ENCODE measurements at places on chromosomes 1 and 21. TPM values are rescaled to one million over a fixed set of nuclear protein-coding genes. Genes with fewer than 3 reads are reported as not detected.

C1orf210 gene
- total RNA-seq = not detected

UMODL1 gene
- not detected for total RNA-seq

GSTM2 gene
- 32.9 TPM for total RNA-seq

LMX1A gene
- total RNA-seq = 1.6 TPM

HSD3B2 gene
- not detected for total RNA-seq

CELA2B gene
- total RNA-seq = 1.6 TPM

AIM2 gene
- total RNA-seq = 0.52 TPM

DIRAS3 gene
- 1.6 TPM for total RNA-seq

CLDN17 gene
- total RNA-seq = not detected

ATP1A4 gene
- under 0.01 TPM for total RNA-seq

MYOG gene
- 247 TPM for total RNA-seq

CELA2A gene
- total RNA-seq = not detected

FAM163A gene
- under 0.01 TPM for total RNA-seq

TTLL10 gene
- not detected for total RNA-seq

IL24 gene
- not detected for total RNA-seq

C1QTNF12 gene
- total RNA-seq = 1.0 TPM

PADI1 gene
- not detected for total RNA-seq

FALEC gene
- not detected for total RNA-seq

ACKR1 gene
- 4.7 TPM for total RNA-seq

PRMT6 gene
- 16.2 TPM for total RNA-seq

LHX8 gene
- total RNA-seq = not detected

PTPN22 gene
- 1.0 TPM for total RNA-seq

SPATA21 gene
- total RNA-seq = not detected

REN gene
- not detected for total RNA-seq

CNTN2 gene
- 2.6 TPM for total RNA-seq

TLCD4 gene
- 17.7 TPM for total RNA-seq

NTRK1 gene
- total RNA-seq = 0.52 TPM

AKNAD1 gene
- total RNA-seq = under 0.01 TPM

NBPF6 gene
- not detected for total RNA-seq

CCT3 gene
- 293 TPM for total RNA-seq

CACNA1S gene
- 43.3 TPM for total RNA-seq

TFF2 gene
- total RNA-seq = not detected

TNFRSF14 gene
- total RNA-seq = 11.5 TPM

CFHR4 gene
- not detected for total RNA-seq

FGR gene
- total RNA-seq = 2.6 TPM

MSH4 gene
- total RNA-seq = 1.0 TPM

Measured in skeletal muscle tissue (tissue), 5 donors.